Germinal center (tissue), 1 donor: ENCODE measurements at places on chromosomes 6 and 20.
A peak's percentile ranks its signal among the peaks of the same experiment; 100 is the strongest.

DNA sequence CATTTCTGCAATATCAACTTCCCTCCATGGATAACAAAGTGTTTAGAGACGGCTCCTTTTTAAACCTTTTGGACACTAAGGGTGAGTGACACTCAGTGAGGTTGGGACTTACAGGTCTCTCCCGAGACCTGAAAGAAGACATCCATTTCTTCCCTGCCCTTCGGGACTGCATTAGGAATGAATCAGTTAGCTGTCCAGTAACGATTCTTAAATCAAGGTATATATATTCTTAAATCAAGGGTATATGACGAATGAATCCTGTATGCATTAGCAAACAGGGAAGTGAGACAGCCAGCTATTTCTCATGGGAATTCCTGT is 52.9 kb downstream of the EDN1 start:
- DNase-seq, result no peak

GRCh38 chr20:38220587-38221118 is 39.9 kb downstream of the KIAA1755 start:
- no peak for DNase-seq

- DNase-seq, result no peak
Observed at GRCh38 chr6:126698732-126699240, 358.9 kb downstream of the CENPW start.

- DNase-seq, result peak; percentile 66
Observed at GRCh38 chr20:59518881-59519706, 85.2 kb upstream of the PHACTR3 start.

- no peak for DNase-seq
Observed at GRCh38 chr6:134816780-134817179, 133.1 kb downstream of the ALDH8A1 start.

GRCh38 chr20:48359692-48360341 is 468.0 kb downstream of the PREX1 start:
- peak; percentile 49 for DNase-seq

DNA sequence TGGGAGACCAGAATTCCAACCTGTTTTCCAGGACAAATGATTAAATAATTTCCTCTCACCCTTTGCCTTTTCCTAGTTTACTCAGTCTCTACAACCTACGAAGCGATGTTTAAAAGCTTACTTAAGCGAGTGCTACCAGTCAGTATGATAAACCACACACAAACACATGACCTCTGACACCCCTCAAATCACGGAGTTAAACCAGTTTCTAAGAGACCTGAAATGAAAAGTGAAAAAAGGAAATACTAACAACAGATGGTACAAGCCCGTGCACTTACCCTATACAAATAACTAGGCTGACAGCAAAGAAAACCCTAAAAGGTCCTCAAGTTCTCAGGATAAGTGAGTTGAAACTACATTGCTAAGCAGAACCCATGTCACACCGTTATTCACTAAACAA is 7.7 kb downstream of the TNFRSF21 start:
- no peak for DNase-seq

- DNase-seq, result no peak
Observed at GRCh38 chr20:64080013-64080812, at the start of gene OPRL1. Gene OPRL1, plus strand, starts transcription at chr20:64080082. Its CDS starts 12,639 bp downstream, at chr20:64092721.

DNA sequence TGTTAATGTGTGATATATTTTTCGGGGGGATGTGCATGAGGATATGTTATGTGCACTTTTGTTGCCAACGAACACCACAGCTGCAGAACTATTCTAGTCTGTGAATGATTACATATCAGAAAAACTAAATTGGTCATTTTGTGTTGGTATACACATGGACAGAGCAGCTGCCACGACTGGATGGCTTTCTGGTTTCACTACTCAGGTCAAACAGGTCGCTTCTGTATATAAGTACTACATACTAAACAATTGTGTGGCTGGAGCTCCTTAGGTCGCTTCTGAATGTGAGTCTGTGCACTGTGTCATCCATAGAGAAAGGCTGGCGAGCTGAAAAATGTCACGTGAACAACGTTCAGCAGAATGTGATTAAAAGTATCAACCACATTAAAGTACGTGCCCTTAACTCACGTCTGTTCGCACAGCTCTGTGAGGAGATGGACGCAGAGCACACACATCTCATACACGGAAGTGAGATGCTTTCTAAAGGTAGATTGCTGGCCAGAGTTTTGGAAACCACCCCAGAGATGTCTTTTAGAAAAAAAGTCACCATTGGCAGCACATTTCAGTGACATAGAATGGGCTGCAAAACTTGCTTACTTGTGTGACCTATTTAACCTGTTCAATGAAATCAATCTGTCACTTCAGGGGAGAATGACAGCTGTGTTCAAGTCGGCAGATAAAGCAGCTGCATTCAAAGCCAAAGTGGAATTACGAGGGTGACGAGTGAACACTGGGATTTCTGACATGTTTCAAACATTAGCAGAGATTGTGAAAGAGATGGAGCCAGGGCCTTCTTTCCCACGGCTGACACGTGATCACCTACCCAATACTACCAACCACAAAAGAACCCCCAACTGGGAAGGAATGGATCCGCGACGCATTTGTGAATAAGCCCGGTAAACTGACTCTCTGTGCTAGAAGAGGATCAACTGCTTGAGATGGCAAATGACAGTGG is 176.6 kb downstream of the PDE10A start:
- no peak for DNase-seq

GRCh38 chr20:62293111-62293784 is 9.5 kb upstream of the ADRM1 start:
- DNase-seq, result no peak

GRCh38 chr20:63529861-63530787 is 7.1 kb downstream of the PTK6 start:
- no peak for DNase-seq

DNA sequence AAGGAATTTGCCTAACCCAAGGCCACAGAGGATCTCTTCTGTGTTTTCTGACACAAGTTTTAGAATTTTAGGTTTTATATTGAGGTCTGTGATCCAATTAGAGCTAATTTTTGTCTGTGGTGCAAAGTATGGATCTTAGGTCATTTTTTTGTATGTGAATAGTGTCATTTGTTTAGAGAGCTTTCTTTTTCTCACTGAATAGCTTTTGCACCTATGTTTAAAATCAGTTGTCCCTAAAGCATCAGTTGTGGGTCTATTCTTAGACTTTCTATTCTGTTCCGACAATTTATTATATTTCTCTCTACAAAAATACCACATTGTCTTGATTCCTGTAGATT is 341 bp upstream of the MCM9 start:
- DNase-seq, result no peak

DNA sequence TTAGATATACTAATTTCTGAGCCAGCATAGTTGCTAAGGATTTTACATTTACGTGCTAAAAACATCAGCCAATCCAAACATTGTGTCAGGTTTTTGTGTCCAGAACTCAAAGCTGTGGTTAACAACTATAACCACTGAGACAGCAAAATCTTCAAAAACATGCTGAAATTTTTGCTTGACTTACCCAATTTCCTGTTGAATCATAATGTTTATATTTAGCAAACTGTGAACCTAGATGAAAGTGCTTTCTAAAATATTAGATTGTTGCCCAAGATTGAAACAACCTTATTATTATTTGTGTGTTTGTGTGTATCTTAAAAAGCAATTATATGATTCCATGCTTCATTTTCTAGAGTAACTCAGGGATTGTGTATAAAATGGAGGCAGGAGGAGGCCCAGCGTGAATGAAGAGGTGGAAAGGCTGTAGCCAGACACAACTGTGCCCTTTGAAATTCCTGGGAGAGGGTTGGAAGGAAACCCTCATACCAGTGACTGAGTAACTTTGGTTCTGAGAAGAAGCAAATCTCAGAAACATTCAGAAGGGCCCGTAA is 48.0 kb downstream of the ARMC2 start:
- no peak for DNase-seq

- no peak for DNase-seq
Observed at GRCh38 chr6:150081702-150082101, 12.8 kb upstream of the ULBP3 start.

- no peak for DNase-seq
Observed at GRCh38 chr6:84798257-84798656, 33.9 kb upstream of the TBX18 start.

DNA sequence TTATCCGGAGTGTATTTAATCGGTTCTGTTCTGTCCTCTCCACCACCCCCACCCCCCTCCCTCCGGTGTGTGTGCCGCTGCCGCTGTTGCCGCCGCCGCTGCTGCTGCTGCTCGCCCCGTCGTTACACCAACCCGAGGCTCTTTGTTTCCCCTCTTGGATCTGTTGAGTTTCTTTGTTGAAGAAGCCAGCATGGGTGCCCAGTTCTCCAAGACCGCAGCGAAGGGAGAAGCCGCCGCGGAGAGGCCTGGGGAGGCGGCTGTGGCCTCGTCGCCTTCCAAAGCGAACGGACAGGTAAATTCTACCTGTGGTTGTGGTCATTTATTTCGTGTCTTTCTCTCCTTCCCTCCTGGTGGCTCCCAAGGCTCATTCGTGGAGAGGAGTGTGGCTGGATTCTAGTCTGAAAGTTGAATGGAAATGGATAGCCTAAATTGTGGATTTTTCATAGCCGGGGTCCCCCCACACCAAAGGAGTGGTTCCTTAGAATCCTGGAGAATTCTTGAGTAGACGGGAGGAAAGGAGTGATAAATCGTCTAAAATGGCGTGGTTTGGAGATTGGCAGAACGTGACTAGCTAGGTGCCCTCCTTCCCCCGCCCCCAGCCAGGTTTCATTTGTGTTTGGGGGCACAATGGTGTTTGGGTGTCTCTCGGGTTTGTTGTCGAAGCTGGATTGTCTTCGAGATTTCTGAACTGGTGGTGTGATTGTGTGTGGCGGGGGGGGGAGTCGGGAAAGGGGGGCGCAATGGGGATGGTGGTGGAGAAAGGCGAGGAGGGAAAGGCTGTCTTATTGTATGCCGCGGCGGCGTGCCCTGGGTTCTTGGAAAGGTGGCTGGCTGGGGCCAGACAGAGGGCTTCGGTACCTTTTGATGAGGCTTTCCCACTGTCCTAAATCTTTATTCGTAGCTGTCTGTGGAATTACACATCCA is 673 bp downstream of the MARCKS start:
- peak; percentile 38 for DNase-seq

- no peak for DNase-seq
Observed at GRCh38 chr6:133179481-133179880, 61.7 kb upstream of the EYA4 start.

DNA sequence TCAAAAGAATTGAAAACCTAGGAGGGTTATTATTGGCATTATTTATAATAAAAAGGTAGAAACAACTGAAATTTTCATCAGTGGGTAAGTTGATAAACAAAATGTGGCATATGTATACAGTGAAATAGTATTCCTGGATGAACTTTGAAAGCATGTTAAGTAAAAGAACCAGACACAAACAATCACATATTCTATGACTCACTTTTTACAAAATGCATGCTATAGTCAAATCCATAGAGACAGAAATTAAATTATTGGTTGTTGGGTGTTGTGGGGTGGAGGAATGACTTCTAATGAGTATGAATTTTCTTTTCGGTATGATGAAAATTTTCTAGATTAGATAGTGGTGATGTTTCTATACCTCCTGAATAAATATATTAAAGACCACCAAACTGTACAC is 94.6 kb downstream of the LRRC1 start:
- DNase-seq, result no peak

DNA sequence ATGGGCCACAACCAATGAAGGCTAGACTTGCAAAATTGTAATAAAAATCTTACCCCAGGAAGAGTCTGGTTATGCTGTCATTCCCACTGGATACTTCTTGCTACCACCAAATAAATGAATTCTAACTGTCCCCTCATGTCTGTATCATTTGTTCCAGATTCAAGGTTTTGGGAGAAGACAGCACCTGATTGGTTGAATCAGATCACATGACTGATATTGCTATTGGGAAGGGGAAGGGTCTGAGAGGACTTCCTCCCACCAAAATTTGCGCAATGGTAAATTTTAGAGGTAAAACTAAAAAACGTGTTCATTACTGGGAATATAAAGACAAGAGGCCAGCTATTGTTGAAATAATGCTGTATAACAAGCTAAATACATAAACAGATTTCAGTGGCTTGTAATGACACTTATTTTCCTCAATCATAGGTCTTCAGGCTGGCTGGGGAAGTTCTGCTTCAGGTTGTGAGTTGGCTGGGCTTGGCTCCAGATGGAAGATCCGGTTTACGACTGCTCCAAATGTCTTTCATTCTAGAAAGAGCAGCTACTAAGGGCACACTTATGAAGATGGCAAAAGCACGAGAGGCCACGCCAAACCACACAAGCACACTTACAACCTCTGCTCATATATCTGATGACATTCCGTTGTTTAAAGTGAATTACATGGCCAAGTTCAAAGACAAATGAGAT is 27.1 kb upstream of the TASP1 start:
- no peak for DNase-seq

- no peak for DNase-seq
Observed at GRCh38 chr6:26130581-26131249, 43.5 kb downstream of the HFE start.

DNA sequence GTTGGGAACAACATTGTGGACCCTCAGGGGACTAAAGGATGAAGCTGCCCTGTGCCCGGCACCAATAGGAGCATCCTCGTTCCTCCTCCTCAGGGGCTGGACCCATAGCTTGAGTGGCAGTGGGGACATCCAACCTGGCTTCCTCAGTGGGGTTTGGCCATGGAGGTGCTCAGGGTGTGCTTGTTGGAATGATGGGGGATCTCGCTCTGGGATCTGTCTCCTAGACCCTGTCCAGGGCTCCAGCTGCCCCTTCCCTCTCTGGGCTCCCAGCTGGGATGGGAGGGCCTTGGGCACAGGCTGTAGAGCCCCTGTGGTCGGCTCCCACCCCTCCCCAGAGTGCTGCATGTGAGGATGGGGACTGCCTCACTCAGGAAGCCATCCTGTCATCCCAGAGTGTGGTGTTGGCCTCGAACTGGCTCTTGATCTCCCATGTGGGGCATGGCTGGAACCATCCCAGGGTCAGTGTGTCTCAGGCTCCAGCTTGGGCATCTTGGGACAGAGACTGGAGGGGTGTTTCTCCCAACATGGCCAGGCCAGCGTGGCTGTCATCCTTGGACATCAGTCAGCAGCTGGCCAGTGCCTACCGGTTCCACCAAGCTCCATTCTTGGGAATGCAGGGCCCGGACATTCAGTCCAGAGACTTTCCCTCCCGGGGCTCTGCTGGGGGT is 9.5 kb upstream of the MYT1 start:
- DNase-seq, result no peak

DNA sequence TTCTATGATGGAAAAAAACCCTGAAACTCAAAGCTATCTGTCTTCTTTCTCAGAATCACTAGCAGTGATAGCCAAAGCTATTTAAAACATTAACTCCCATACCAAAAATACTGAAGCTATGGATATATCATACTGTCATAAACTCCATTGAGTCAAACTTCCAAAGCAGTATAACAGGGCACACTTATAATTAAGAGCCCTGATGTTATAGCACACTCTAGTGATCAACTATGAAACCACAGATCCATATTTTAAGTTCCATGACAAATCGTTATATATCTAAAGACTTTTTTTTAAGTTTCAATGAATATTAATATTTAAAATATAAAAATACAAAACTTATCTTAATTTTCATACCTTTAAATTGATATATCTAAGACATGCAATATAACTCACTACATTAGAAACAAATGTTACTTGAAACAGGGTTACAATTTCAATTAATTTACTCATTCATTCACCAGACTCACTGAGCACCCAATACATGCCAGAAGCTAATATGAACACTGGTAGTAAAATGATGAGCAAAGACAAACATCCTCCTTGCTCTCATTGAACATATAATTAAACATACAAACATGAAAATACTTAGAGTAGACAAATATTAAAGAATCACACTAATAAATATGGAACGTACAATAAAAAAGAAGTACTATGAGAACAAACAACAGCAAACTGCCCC is 69.3 kb downstream of the IBTK start:
- DNase-seq, result no peak

GRCh38 chr6:95741045-95741444 is 163.7 kb downstream of the MANEA start:
- no peak for DNase-seq

GRCh38 chr6:24332317-24332716 is 25.5 kb downstream of the DCDC2 start:
- DNase-seq, result no peak
